Stimulated activated CD8-positive, alpha-beta memory T cell treated with anti-CD3 and anti-CD28 coated beads, Interleukin-2, amount 100 ng/mL, for 48 hours (primary cell): ENCODE measurements at places on chromosomes 1 and 21.

DNA sequence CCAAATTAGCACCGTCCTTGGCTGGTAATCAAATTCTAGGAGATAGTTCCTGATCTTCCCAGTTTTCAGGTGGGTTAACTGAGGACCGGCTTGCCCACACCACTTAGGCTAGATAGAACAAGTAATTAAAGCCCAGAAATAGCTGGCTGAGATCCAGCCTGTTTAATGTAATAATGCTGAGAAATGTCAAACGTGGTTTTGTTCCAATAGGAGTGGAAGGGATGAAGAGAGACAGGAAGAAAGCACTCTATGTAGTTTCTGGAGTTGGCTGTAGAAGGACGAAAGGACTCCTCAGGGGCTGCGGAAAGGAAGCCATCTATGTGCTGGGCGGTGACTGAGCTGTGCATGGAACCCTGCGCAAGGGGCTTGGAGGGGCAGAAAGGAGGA is 18.6 kb downstream of the NAV1 start:
- DNase-seq, result no peak

- no peak for DNase-seq
Observed at GRCh38 chr1:113388017-113388620, 2.2 kb upstream of the MAGI3 start.

DNA sequence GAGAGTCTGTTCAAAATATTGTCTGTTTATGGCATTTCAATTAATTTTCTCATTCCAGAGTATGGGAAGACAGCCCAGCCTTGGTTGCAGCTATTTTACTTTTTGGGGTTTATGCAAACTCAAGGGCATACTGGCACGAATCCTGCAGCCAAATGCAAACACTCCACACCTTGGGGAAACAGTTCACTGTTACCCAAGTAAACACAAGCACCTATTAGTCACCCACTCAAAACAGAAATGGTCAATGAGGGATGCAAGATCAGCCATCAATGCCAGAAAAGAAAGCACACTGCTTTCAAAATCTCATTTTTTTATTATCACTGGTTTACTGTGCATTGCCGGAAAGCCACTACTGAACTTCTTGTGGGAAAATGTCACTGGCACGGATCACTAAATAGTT is 170.6 kb downstream of the RUNX1 start:
- DNase-seq, result no peak

DNA sequence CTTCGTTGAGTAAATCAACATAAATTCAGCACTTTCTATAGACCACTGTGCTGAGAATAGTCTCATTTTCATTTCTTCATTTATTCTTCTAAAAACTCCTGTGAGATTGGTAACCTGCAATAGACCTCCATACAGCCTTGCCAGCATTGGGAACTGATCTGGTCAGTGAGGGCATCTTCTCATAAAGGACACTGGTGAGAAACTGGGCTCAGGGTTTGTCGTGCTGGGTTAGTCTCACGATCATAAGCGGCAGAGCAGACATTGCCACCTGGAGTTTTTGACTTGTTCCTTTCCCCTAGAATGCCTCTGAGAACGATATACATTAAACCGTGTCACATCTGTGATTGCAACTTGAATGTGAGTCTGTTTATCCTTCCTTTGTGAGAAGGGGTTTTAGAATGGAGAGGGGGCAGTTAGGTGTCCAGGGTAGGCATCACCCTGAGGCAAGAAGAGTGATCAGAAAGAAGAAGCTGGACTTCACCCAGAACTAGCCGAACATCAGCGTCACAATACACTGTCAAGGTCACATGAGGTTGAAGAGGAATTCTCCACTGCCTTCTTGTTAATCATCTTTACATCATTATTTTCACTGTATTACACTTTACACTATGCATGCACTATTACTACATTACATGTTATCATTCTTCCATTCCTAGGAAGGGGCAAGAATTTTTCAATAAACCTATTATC is 1.4 kb upstream of the TTLL7 start:
- DNase-seq, result no peak

DNA sequence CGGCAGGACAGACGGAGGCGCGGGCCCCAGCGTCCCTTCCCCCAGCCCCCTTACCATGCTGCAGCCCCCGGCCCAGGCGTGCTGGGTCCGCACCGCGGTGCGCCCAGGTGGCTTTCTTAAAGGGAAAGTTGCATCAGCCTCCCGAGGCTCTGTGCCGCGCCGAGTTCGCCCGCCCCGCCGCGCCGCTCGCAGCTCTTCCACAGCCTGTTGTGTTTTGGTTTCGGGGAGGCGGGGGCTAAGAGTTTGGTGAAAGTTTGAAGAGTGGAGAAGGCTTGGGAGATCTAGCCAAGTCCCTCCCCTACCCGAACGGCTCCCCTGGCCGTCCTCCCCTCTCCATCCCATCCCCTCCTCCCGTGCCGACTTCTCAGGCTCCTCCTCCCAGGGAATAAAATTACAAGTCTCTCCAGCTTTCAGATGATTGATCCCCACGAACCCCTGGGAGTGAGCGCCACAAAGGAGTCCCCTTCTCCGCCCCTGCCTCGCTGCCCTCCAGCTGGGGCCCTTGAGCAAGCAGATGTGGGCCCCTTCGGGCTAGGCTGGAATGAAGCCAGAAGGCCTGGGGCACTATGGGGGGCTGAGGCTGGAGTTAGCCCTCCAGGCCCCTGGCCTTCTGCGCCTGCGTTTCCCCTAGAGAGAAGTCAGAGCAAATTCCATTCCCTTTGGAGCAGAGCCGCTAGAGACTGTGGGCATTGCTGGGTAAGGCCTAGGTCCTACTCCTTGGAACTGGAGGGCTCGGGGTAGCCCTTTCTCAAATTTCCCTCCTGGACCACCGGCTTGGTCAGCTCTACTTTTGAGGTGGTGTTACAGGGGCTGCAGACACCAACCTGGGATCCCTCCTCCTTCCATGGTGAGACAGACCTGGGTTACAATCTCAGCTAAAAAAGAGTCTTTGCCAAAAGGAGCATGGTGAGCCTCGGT is at the start of gene SLC6A9:
SLC6A9 (minus strand) TSS at position 211 of the 918 bp plus-strand sequence. CDS start 7,185 bp downstream, outside the sequence.
- no peak for DNase-seq

- DNase-seq, result no peak
Observed at GRCh38 chr1:184422490-184423233, 35.8 kb downstream of the C1orf21 start.

DNA sequence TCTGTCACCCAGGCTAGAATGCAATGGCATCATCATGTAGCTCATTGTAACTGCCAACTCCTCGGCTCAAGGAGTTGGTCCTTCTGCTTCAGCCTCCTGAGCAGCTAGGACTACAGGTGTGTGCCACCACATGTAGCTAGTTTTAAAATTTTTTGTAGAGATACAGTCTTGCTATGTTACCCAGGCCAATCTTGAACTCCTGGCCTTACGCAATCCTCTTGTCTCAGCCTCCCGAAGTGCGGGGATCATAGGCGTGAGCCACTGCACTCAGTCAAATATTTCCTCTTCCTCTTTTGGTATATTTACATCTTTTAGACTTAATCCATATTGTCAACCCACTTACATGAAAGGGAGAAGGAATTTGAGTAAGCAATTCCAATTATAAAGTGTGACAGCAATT is 121.1 kb downstream of the EVI5 start:
- no peak for DNase-seq

DNA sequence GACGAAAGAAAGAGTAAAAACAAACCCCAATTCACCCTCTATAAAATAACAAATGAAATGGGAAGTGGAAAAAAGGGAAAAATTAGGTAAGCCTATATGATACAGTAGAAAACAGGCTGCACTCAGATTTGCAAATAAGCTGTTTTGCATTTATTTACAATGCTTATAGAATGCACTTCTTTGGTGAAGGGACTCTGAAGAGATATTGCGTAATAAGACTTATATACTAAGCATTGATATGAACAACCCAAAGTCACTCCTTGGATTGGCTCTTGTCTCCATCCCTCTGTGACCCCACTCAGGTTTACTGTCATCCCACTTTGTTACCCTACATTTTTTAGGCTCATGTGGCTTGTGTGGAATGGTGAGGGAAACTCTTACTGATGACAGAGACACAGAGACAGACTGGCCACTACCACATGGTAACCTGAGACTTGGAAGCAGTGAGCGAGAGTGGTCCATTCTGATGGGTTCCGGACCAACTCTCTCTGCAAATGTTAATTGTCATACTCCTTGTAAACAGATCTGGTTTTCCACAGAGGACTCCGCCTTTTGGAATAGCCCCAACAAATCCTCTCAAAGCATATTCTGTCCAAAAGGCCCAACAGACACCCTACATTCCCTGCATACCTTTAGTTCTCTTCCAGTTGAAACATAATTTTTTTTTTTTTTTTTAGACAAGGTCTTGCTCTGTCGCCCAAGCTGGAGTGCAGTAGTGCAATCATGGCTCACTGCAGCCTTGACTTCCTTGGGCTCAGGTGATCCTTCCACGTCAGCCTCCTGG is 11.0 kb downstream of the GSTM5 start:
- no peak for DNase-seq

DNA sequence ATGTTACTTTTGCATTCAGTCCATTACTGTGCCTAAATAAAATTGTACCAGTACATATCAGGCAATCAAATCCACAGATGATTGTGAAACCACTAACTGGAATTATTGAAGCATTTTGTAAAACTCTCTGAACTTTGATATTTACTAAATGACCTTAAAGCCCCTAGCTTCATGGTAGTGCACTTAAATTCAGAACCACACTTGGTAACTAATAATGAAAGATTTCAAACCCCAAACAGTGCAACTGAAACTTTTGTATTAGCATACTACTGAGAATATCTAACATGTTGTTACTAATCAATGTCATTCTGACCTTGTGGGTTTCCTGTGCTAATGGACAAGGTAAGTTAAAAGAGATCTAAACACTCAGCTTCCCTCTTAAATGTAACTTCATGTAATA is at the start of gene CFHR3:
CFHR3 (plus strand) TSS at position 238 of the 400 bp plus-strand sequence; CDS start at position 285, 47 bp downstream.
- no peak for DNase-seq

- DNase-seq, result no peak
Observed at GRCh38 chr1:235552146-235552716, 48.0 kb upstream of the B3GALNT2 start.

- DNase-seq, result no peak
Observed at GRCh38 chr21:39631842-39632562, 19.3 kb downstream of the B3GALT5 start.

GRCh38 chr1:18697541-18697940 is 66.9 kb downstream of the PAX7 start:
- no peak for DNase-seq

DNA sequence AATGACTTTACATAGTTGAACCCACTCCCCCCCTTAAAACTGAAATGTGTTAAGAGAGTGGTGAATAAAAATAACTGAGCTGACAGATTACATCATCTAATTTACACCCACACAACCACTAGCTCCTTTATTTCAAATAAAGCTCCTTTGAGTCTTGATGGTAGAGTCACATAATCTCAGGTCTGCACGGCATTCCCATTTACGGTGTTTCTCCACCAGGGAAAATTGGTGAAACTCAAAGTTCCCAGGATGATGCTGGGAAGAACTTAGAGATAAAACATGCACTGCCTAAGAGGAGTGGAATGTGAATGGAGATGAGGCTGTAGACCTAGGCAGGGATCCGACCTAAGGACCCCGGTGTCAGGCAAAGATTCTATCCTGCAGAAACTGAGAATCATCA is 727.8 kb upstream of the ADAMTS5 start:
- no peak for DNase-seq

- no peak for DNase-seq
Observed at GRCh38 chr1:40831001-40831732, 31.0 kb downstream of the CITED4 start.

DNA sequence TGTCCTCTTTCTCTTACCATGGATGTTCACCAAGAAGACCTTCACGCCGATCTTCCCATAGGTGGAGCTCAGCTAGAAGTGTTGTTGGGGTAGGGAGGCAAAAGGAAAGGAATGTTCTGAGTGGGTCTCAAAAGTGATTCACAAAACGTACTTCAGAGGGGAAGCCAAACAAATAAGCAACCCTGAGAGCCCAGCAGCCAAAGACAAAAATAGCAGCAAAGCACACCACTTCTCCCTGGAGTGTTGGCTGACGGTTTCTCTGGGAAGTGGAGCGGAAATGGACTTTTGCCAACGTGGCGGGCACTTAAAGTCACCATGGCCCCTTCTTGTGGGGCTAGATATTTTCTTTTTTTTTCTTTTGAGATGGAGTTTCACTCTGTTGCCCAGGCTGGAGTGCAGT is 23.1 kb downstream of the SLC26A9 start:
- DNase-seq, result no peak

DNA sequence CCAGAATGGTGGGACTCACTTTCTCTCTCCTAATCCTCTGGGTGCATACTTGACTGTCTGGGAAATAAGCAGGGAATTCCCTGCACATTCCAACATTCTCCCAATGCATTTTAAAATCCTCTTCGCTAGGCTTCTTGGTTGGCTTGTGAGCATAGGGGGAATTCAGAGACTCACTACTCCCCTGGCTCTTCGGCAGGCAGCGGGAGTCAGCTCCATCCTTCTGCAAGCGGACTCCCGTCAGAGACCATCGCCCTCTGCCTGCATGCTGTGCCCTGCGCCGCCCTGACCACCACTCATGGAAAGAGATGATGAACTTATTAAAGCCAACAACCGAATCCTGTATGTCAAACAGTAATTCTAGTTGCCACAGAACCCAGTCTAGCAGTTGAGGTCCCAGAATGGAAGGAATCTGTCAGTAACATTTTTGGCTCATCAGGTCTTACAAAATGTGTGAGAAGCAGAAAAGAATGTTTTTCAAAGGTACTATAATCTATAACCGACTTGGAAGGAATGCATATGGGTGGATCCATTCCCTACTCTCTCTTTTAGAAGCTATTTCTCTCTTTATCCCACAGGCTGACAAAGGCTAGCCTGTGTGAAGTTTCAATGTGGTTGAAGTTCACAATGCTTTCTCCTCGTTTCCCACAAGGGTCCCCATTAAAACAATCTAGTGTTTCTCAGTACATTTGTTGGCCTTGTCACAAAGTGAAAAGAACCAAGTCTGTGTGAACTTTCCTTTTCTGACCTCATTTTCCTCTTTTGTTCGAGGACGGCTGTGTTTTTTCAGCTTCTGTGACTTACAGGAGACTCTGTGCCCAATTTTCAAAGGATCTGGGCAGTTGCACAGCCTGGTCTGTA is 119.1 kb upstream of the ADAR start:
- no peak for DNase-seq

DNA sequence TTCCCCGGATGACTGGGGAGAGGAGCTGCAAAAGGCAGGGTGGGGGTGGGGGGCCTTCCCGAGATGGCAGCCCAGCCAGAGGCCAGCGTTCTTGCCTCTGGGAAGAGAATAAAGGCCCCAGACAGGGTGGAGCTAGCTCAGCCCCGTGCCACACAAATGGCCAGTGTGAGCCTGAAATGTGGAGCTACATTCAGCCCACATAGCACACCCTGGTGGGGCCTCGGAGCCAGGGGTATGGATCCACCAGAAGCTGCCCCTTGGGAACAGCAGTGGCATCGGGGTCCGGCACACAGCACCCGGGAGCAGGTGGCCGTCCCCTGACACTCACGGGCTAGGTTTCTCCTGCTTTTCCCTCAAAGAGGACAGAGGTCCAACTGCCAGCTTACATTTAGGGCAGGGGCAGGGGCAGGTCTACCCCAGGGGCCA is 93.9 kb downstream of the PDE9A start:
- no peak for DNase-seq

- no peak for DNase-seq
Observed at GRCh38 chr1:176157995-176158394, 49.1 kb downstream of the COP1 start.

- DNase-seq, result no peak
Observed at GRCh38 chr1:89980605-89981004, 14.3 kb upstream of the ZNF326 start.

- DNase-seq, result no peak
Observed at GRCh38 chr1:115648717-115649691, 7.2 kb downstream of the VANGL1 start.

GRCh38 chr21:14259747-14260146 is 43.8 kb downstream of the RBM11 start:
- no peak for DNase-seq
